Mesenteric fat pad (tissue), 1 donor: ENCODE measurements at places on chromosomes 3 and 15. TPM values are rescaled to one million over a fixed set of nuclear protein-coding genes. Genes with fewer than 3 reads are reported as not detected.

The LRRC49 gene
- total RNA-seq = 4.0 TPM

The XYLB gene
- 5.2 TPM for total RNA-seq

DNA sequence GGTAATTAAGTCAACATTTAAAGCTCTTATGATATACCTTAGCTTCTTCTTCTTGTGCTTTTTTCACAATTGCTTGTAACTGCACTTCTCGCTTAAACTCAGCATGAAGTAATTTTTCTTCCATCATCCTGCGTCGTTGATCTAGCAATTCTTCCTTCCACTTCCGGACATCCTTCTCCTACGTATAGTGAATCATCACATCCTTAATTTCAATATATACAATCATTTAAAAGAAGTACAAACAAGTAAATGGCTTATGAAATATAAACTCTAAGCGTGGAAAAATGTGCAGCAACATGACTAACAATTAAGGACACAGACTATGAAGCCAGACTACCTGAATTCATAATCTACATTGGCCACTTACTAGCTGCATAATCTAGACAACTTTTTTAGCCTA lies 151.4 kb downstream of the SCAPER start:
- no peak for DNase-seq

DNA sequence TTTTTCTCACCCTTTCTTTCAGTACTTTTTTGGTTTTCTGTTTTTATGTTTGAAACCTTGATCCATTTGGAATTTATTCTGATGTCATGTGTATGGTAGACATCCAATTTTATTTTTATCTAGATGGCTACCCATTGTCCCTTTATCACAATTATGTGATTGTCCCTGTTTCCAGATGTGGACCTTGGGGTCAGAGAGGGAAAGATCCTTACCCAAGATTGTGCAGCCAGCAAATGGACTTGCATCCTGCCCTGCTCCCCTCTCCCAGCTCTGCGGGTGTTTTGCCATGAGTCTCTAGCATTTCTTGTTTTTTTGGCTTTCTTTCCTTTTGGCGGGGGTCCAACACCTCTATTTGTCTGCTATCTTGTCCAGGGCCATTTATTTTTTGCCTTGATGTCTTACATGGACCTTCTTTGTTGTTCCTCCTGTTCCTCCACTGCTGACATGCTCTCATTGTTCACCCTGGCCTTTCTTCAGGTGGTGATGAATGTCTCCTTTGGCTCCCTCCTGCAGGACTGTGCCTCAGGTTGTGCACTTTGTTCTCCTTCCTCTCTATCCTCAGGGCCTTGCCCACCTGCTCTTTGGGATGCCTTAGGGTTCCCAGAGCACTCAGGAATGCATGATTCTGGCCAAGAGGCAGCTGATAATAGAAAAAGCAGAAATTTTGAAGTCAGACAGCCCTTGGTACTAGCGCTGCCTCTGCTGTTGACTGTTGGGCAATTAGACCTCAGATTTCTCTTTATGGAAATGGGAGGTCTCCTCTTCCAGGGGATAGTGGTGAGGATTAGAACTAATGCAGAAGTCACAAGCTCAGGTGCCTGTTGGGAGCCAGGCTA lies 84.3 kb downstream of the EEFSEC start:
- DNase-seq = no peak

GRCh38 chr3:56782906-56783305 lies 18.8 kb downstream of the ARHGEF3 start:
- DNase-seq = no peak
